ENCODE measurements at places on chromosomes 6 and 20.

- DNase-seq, result no peak
These were observed 97.2 kb downstream of the HFE start for GRCh38 chr6:26184367-26184891.

DNA sequence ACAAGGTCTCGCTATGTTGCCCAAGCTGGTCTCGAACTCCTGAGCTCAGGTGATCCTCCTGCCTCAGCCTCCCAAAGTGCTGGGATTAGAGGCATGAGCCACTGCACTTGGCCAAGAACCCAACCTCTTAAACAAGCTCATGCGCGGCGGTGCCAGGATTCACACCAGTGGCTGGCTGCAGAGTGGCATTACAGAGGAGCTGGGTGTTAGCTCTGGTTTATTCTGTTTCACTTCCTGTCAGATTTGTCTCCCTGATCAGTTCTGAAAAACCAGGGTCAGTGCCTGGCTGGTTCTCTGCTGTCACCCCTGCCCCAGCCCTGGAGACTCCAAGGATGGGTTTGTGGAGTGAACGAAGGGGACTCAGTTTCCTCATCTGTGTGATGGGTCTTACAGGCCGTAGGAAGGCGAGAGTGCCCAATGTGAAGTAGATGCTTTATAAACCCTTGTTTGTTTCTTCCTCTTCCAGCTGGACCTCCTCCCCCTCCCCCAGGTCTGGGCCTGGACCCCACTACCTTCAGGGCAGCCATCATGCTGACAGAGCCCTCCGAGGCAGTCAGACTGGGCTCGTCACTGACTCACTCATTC, 63.4 kb downstream of the UBE2V1 start:
- no peak for DNase-seq

DNA sequence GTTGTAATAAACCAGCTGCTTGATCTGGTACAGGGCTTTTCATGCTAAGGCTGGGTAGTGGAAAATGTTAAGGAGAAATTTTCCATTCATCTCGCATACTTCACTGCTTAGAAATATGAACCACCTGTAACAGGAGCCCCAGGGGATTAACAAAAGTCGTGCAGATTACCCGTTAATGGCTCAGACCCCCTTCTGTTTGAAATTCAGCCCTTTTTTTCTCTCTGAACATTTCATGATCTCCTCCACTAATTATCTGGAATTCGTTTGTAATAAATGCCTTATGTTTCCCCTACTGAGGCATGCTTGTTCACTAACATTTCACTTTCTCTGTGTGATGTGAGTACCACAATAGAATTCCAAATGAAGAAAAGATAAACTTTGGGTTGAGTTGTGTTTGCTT, 336.4 kb upstream of the HSF2 start:
- no peak for DNase-seq

GRCh38 chr6:138726757-138727097, 46.8 kb upstream of the CCDC28A start:
- DNase-seq, result no peak

- DNase-seq, result no peak
These were observed 35.9 kb upstream of the MYLIP start for GRCh38 chr6:16092990-16093389.

DNA sequence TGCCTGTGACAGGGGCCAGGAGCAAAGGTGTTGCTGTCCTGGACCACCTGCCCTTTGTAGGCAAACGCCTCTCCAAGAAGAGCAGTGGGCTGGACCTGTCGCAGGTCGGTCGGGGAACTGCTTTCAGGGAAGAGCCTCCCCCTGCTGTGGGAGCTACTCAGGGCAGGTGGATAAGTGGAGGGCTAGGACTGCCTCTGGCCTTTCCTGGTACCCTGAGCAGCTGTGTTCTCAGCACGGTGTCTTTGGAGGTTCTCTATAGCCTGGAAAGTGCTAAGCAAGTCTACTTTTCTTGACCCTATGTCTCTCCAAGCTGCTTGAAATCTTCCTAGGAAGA, 35.0 kb downstream of the BPIFB1 start:
- DNase-seq, result no peak

DNA sequence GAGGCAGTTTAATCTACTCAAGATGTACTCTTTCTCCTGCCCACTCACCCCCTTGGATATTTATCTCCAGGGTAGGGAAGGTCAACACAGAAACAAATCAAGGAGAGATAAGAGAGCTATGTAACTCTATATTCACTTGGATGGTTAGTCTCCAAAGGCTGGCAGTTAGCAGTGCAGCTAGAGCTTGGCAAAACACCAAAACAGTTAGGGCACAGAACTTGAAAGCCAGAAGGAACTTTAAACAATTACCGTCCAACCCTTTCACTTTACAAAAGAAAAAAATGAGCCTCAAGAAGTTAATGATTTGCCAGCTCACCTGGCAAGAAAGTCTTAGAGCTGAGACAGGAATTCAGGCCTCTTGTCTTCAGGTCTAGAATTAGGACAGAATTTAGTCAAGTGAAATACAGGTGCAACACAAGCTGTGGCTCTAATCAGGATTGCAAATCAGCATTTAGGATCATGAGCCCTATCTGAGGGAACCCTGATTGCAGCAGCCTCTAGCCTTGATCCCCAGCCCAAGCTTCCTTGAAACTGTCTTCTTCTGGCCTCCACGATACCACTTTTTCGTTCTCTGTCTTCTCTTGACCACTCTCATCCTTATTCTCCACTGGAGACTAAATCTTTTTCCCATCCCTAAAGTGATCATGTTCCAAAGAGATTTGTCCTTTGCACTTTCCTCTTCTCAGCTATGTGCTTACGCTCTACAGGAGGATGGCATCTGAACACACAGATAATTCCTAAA, 14.9 kb downstream of the NEDD9 start:
- DNase-seq, result no peak

DNA sequence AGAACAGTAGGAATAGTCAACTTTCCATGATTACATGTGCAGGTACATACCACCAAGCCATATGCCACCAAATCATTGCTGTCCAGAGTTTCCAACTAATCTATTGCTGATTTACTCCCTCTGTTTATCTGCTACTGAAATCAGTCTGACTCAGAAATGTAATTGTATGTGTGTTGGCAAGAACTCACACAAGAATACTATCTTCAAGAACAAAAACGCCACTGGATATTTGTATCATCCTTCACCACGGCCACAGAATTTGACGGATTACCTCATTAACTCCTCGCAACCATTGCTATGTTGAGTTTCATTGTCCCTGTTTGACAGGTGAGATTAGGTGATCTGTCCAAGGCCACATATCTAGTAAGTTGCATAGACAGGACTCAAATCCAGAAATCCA, 159.2 kb downstream of the GMPR start:
- DNase-seq, result no peak

DNA sequence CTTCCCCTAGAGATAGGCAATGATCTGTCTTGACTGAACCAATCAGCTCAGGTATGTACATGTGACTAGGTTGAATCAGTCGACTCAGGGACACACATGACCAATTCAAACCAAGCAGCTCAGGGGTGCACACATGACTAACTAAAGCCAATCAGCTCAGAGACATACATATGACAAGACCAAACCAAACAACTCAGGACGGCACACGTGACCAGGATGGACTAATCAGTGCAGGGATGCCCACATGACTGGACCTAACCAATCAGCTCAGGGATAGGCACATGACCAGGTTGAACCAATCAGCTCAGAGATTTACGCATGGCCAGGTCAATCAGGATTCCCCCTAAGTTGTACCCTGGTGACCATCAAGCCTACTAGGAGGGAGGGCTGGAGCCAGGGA, 310.3 kb downstream of the CDH26 start:
- no peak for DNase-seq

DNA sequence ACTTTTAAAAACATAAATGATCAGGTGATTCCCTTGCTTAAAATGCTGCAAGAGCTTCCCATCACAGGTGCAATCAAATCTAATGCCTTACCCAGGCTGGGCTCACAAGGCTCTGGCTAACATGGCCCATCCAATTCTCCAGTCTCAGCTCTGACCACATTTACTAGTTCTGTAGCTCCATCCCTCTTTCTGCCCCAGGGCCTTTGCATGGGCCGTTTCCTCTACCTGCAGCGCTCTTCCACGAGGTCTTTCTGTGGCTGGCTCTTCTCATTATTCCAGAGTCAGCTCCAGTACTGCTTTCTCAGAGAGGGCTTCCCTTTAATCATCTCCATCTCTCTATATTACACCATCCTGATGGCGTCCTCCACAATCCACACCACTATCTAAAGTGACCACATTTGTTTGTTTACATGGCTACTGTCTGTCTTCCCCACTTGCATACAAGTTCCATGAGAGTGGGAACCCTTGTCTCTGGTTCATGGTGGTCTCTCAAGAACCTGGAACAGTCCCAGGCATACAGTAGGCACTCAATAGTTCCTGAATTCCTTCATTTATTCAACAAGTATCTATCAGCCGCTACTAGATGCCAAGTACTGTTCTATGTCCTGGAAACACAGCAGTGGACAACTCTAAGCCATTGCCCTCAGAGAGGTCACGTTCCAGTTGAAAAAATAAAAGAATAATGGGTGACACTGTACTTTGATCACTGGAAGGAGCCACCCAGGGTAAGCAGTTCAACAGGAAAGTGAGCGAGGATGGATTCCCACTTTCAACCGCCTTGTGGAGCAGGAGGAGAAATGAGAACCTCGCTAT, 12.6 kb downstream of the CYP24A1 start:
- DNase-seq, result no peak
